T-helper 1 cell treated with Interleukin-12 subunit alpha and Interleukin-12 subunit beta and Interleukin-4 antibody, amounts not matched to agents 30 ng/mL and 1 ng/mL, for 36 hours (primary cell): ENCODE measurements at places on chromosomes 6 and 20. TPM values are rescaled to one million over a fixed set of nuclear protein-coding genes. Genes with fewer than 3 reads are reported as not detected.

ACSS1 gene
- 24.0 and 25.9 TPM in 2 replicates for total RNA-seq

IL17A gene
- total RNA-seq = not detected in 2 replicates

VAPB gene
- total RNA-seq = 31.9 and 32.4 TPM in 2 replicates

BMP2 gene
- total RNA-seq = not detected in 2 replicates

GTSF1L gene
- total RNA-seq = 0.71 TPM in 1 of 2 replicates, not detected in the other

MACROD2 gene
- total RNA-seq = not detected in 2 replicates

C20orf141 gene
- total RNA-seq = not detected in 2 replicates

CNR1 gene
- not detected in 2 replicates for total RNA-seq

WFDC5 gene
- not detected in 2 replicates for total RNA-seq

TBX18 gene
- not detected in 2 replicates for total RNA-seq

ZNF318 gene
- 12.0 and 12.1 TPM in 2 replicates for total RNA-seq

BHLHE23 gene
- not detected in 2 replicates for total RNA-seq

BEND6 gene
- total RNA-seq = not detected in 2 replicates

TMEM217 gene
- 8.0 TPM in 2 replicates for total RNA-seq

NMBR gene
- total RNA-seq = not detected in 2 replicates

RNF114 gene
- total RNA-seq = 58.3 and 63.9 TPM in 2 replicates

FOXF2 gene
- total RNA-seq = not detected in 2 replicates

SUN5 gene
- total RNA-seq = not detected in 2 replicates

F13A1 gene
- total RNA-seq = not detected in 2 replicates

OXT gene
- total RNA-seq = 0.61 TPM in 1 of 2 replicates, not detected in the other

VGLL2 gene
- not detected in 2 replicates for total RNA-seq

C20orf144 gene
- total RNA-seq = 0.29 and 0.61 TPM in 2 replicates

CST11 gene
- total RNA-seq = not detected in 2 replicates

CST4 gene
- not detected in 2 replicates for total RNA-seq

SLC17A1 gene
- 0.15 TPM in 1 of 2 replicates, not detected in the other for total RNA-seq

NKAPL gene
- total RNA-seq = 0.17 TPM in 2 replicates

ERVFRD-1 gene
- total RNA-seq = not detected in 2 replicates

DZANK1 gene
- 1.1 and 1.9 TPM in 2 replicates for total RNA-seq

SUMO4 gene
- total RNA-seq = 17.3 and 18.7 TPM in 2 replicates

SIRT5 gene
- 7.7 and 10.2 TPM in 2 replicates for total RNA-seq
